Activated gamma-delta T cell treated with Interleukin-2 at 50 U/mL for 16 hours (primary cell): ENCODE measurements at places on chromosomes 1 and 21.
A peak's percentile ranks its signal among the peaks of the same experiment; 100 is the strongest.

GRCh38 chr1:3834701-3835100, 22.3 kb downstream of the CEP104 start:
- no peak for DNase-seq

DNA sequence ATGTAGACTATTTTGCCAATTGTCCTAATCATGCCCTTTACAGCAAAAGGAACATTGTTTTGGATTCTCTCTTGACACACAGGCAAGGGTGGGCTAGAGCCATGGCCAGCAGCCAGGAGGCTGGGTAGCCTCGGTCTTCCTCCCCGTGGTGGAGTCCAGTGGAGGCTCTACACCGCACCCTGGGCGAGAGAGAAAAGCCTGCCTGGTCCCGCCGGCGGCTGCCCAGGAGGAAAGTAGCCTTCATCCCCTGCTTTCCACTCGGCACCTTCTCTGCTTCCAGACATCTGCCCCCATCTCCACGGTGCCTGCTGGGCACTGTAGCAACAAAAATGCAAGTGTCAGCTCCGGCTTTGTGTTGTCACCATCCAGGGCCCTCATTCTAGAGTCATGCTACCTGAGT, 21.6 kb downstream of the PROK1 start:
- no peak for DNase-seq

GRCh38 chr1:168243636-168244212, 17.9 kb downstream of the SFT2D2 start:
- no peak for DNase-seq

DNA sequence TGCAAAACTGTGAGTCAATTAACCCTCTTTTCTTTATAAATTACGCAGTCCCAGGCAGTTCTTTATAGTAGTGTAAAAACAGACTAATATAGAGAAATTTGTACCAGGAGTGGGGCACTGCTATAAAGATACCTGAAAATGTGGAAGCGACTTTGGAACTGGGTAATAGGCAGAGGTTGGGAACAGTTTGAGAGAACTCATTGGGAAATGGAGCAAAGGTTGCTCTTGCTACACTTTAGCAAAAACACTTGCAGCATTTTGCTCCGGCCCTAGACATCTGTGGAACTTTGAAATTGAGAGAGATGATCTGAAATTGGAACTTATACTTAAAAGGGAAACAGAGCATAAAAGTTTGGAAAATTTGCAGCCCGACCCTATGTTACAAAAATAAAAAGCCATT, 810.9 kb downstream of the LTN1 start:
- no peak for DNase-seq

GRCh38 chr1:185645162-185645640, 89.0 kb upstream of the HMCN1 start:
- DNase-seq: no peak

DNA sequence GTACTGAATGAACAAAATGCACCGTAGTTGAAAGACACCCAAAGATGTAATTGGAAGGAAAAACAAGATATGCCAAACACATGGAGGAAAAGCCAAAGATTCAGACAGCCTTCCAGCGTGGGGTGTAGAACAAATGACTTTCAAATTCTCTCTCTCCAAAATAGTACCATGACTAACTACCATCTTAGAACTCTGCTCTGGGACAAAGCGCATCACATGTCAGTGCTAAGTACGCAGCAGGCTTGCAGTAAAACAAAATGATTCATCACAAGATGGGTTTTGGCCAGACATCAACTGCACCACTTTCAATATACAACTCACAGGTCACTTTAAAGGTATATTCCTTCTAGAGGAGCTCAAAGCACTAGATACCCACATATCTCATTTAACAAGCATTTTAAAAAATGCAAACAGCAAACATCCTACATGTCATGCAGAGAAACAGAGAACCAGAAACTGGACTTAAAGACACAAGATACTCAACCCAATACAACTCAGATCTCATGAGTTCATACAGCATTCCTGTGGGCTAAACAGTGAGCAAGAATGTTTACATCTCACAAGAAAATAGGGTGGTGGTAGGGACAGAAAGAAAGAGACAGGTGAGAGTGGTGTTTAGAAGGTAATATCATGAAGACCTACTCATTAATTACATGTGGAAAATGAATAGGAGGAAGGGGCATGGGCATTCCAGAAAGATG, 75.7 kb downstream of the BCAR3 start:
- no peak for DNase-seq

DNA sequence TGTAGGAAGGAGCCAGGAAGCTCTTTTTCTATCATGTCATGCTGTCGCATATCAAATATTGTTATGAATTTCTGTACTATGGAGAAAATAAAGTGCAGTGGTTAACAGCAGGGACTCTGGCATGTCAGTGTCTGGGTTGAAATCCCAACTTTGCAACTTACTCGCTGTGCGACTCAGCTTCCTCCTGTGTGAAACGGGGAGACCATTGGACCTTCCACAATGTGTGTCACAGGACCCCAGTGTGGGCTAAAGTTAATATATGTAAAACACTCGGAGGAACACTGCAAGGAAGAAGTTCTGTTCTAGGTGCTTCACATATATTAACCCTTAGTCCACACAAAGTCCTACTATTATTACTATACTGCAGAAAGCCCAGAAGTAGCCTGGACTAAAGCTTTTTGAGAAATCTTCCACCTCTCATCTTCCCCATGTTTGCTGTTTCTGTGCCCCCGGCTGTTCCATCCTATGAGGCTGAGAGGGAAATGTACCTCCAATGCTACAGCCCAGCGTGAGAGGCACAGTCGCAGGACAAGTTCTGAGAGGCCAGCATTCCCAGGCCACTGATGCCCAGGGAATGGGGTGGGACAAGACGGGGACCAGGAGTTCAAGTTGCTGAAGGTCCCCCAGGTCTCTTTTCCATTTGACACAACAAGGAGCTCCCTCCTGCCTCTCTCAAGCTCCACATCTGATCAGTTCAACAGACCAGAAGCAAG, 1.9 kb downstream of the CHIT1 start:
- DNase-seq: no peak

GRCh38 chr1:10693497-10694273, 102.8 kb downstream of the CASZ1 start:
- DNase-seq: peak; percentile 30

DNA sequence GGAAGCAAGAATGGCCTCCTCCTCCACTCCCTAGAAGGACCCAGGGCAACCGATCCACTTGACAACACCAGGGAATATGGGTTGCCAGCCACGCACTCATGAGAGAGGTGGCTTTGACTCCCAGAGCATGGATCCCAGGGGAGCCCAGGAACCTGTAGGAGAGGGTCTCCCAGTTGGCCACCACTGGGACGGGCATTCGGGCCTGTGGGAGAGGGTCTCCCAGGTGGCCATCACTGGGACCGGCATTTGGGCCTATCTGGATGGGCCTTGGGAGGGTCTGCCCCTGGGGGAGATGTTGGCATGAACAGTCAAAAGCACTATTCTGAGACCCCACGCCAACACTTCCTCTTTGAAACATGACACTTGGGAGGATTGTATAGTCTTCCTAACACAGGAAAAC, 565 bp downstream of the TFF1 start:
- no peak for DNase-seq

DNA sequence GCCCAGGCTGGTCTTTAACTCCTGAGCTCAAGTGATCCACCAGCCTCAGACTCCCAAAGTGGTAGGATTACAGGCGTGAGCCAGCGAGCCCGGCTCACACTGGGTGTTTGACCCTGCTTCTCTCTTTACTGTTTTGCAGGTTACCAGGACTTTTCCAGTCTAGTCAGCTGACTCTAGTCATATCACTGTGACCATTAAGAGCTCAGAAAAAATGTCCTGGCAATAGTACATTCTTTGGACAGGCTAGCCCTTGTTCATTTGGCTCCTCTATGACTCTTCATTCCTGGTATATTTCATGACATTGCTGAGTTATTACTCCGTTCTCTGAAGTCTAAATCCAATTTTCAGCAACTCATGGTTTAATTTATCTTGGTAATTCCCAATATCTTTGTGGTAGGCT, 8.0 kb upstream of the CA6 start:
- DNase-seq: no peak

DNA sequence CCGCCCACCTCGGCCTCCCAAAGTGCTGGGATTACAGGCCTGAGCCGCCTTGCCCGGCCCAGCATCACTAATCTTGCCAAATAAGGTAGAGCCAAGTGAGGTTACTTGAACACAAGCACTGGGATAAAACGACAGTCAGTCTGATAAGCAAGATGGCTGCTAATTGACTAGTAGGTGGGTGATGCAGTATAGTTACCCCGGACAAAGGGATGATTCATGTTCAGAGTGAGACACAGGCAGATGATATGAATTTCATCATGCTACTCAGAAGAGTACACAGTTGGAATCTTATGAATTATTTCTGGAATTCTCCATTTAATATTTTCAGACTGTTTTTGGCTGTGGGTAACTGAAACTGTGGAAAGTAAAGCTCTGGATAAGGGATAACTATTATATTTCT, 178.4 kb downstream of the USP25 start:
- no peak for DNase-seq

DNA sequence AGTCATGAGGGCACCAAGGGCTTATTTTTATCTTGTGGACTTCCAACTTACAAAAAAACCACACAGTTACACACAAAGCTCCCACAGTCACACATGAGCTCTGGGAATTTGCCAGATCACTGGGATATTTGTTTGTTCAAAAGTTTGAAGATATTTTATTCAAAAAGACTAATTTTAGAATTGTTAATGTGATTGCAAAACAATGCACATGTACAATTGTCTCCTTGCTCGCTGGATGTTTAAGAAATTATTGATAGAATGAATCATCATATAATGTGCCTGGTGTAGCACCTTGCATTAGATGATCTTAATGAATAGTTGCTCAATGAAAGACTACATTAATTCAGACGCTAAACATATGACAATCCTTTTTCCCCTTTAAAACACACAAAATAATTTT, 570.3 kb downstream of the LMO4 start:
- DNase-seq: no peak

- DNase-seq: no peak
Observed at GRCh38 chr21:36205962-36206361, 49.3 kb downstream of the DOP1B start.

GRCh38 chr1:64041371-64042131, 161.9 kb upstream of the UBE2U start:
- DNase-seq: no peak

GRCh38 chr1:76615253-76616035, 251.8 kb upstream of the ST6GALNAC5 start:
- DNase-seq: no peak

DNA sequence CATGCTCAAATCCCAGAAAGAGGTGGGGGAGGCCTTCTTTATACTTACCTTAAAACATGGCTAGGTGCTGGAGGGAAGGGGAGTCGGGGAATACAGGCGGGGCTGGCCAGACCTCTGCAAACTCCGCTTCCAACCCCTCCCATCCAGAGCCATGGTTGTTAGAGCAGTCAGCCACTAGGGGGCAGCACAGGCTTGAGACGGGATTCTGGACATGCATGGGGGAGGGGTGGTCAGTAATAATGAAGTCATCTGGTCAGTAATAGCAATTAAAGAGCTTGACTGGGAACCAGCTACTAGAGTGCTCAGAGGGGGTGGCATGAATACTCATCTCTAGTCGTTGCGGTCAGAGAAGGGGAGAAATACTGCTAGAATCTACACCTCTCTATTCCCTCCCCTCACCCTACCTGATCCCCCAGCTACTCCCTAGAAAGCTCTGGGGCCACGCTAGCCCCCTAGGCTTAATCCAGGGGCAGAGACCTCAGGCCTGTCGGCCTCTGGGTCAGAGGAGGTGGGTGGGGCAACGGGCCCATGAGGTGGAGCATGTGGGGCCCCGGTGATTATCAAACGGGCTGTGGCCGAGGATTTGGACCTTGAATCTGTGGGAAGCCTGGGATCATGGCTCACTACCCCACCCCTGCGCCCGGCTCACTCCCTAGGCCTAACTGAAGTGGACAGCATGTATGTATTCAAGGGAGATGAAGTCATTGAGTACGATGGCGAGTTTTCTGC, 2.9 kb downstream of the CASQ1 start:
- peak; percentile 83 for DNase-seq

GRCh38 chr1:93969887-93970286, 60.7 kb upstream of the GCLM start:
- DNase-seq: no peak

GRCh38 chr21:39047046-39047445, 136.2 kb downstream of the PSMG1 start:
- no peak for DNase-seq

DNA sequence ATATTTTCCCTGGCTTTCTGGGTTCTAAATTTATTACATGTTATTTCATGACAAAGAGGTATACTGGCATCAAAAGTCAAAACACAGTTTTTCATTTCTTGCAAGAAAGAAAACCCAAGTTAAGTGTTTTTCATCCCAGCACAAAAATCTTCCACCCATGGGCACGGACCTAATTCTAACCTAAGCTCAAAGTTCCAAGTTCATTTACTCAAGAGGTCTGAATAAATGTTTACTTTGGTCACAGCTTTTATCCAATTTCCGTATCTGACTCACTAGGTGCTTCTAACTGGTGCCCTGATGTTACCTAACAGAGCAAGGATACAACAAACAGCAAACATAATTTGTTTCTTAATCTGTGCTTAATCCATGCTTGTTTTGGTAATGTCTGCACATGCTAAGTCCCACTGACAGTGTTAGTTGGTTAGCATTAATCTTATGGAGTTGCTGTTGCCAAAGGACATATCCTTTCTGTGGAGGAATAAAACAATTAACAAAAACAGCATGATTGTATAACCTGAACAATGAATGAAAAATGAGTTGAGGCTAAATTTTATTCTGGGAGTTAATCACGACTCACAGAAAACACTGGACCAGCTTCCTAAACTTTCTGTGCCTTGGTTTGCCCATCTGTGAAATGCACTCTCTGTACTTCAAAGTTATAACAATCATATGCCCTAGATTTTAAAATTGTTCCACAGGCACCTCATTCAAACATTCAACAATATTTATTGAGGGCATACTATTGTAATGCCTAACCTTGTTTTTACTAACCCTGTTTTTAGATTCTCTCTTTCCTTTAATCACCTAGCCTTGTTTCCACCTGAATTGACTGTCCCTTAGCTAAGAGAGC, 4.2 kb upstream of the CHD1L start:
- no peak for DNase-seq

DNA sequence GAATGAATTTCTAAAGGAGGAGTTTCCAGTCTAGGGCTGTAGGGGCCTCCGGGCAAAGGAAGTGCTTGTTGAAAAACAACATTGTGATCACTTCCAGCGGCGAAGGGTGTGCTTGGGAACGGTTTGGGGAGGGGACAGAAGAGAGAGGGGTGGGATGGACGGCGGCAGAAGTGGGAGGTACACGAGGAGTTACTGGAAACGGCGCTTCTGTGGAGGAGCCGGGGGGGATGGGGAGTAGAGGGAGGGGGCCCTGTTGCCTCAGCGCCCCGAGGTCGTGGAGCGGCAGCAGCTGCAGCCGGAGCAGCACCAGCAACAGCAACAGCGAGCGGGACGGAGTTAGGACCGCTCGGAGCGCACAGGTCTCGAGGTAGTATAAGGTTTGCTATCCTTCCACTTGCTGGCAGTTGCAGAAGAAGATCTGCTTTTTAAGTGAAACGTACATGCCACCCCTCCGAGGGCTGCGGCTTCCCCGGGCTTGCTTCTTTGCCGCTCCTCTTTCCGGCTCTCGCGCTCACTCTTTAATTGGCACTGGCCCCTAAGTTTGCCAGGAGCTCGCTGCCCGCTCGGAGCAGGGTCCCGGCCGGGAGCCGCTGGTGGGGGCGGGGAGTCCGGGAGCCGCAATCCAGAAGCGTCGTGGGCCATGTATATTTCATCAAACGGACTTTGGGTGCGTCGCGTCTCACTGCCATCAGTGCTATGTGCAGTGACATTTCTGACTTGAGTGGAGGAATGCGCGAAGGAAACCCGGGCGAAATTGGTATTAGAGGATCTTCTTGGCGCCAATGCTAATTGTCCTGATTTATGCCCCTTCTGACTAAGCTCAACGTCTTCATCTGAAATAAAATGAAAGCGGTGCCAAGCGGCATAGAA, 771 bp upstream of the NTNG1 start:
- DNase-seq: peak; percentile 6
